Activated CD8-positive, alpha-beta memory T cell treated with anti-CD3 and anti-CD28 coated beads for 1 hour (primary cell): ENCODE measurements at places on chromosomes 12 and 14.

- DNase-seq, result no peak
These were observed 20.5 kb downstream of the KERA start for GRCh38 chr12:91037276-91037675.

DNA sequence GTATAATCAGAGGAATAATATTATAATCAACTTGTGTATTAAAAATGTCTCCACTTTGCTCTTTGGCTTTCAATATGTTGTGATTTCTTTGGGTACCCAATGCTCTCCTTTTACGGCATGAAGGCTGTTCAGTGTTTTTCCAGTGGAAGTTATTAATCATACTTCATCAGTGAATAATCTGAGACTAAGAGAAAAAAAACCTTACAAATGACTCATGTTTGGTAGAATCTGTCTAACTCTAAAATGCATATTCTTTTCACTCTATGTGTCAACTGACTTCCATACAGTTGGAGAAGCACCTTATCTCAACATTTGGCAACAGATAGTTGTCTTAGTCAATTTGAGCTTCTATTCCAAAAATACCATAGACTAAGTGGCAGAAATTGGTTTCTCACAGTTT is 82.2 kb downstream of the PTPRO start:
- no peak for DNase-seq

DNA sequence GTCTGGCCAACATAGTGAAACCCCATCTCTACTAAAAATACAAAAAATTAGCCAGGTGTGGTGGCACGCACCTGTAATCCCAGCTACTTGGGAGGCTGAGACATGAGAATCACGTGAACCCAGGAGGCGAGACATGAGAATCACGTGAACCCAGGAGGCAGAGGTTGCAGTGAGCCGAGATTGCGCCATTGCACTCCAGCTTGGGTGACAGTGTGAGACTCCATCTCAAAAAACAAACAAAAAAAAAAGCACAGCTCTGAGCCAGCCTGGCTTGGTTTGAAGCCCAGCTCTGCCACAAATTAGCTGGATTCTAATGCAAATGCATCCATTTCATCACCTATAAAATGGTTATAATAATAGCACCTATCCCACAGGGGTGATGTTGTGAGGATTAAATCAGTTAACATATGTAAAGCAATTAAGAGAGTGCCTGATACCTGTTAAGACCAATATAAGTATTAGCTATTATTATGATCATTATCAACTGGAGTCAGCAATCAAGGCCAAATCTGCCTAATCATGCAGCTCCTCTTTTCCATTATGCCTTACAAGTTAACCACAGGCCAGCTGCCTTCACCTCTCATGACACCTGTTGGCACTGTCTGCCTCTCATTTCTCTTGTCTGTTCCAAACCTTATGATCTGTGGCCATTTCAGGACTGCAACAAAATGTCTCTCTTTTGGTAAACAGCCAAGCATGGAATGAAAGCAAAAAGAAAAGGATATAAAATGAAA is 2.1 kb downstream of the GNPTAB start:
- DNase-seq, result no peak

GRCh38 chr14:64646103-64646502 is 58.1 kb upstream of the PLEKHG3 start:
- DNase-seq, result no peak
